Activated naive CD4-positive, alpha-beta T cell (primary cell): ENCODE measurements at places on chromosomes 12 and 14.

GRCh38 chr14:50831726-50832168, 785 bp upstream of the NIN start:
- DNase-seq = no peak

DNA sequence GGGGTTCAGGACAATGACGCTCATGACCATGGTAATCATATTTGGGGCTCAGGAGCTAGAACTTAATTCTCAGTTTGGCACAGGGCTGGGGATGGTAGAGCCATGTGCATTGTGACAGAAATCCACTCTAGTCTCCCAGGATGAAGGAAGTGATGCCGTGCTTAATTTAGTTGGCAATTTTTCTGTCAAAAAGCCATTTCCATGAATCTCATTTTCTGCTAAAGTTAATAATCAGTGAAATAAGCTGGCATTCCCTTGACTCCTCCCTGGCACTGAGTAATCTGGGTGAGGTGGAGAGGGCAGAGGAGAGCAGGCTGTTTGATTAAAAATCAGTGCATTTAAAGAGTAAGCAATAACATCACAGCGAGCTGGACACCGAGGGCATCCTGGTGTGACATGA, 45.0 kb upstream of the GPR68 start:
- DNase-seq = no peak

- no peak for DNase-seq
Observed at GRCh38 chr12:91250273-91250665, 67.7 kb upstream of the DCN start.

GRCh38 chr14:26382901-26383685, 214.7 kb downstream of the NOVA1 start:
- no peak for DNase-seq

DNA sequence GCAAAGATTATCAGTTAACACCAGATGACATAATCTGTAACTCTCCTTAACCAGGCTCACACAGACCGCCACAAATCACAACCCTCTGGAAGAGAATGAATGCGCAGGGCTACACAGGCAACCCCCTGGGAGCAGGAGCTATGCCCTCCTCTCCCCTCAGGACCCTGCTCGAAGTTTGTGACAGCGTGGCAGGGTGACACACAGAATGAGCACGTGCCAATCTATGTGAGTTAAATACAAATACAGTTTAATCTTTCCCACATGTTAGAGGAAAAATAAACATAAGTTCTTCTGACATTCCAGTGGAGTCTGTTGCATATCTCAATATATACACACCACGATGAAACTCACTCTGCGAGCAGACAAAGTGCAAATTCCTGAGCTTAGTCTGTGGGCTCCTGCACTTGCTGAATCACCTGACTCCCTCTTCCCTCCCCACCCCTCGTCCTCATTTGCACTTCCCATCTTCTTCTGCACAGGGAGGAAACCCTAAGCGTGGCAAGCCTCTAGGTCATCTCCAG, 37.6 kb downstream of the BCAT1 start:
- no peak for DNase-seq

GRCh38 chr14:95290871-95291431, 28.8 kb downstream of the CLMN start:
- no peak for DNase-seq

DNA sequence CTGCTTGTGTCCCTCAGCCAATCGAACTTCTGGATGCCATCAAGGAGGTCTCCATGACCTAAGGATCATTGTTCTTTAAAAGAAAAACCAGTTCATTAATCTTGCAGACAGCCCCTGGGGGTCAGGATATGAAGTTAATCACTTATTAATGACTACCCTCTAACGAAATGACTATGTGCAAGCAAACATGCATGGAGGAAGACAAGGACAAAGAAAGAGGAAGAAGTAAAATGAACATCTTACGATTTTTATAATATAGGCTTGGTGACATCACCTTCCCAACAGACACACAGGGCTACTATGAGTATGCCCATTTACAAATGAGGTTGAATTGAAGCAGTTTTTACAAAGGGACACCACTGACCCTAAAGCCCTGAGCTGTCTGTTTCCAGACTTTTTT, 111.1 kb upstream of the AMIGO2 start:
- DNase-seq = no peak

DNA sequence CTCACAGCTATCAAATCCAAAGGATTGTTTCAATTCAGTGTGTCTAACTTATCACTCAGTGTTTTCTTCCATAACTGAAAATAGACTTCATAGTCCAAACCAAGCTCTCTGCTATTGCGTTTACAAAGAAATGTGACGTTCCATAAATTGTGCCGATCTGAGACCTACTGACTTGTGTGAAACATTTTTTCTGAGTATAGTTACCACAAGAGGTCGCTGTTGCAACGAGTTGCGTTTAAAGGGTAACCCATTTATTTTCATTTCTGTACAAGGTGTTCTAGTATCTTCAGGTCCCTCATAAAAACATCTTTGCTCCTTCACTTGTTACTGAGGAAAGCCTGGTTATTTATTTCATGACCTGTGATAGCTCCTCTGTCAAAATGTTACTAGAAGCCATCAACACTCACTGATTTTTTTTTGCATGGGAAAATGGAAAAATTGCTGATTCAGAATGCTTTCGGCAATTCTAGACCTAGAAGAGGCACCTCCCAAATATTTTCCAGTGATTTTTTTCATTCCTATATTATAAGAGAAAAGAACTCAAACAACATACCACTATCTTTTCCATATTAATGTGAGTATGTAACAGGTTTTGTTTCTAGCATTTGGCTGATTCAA, 60.9 kb upstream of the OR4E1 start:
- DNase-seq = no peak

GRCh38 chr14:52948039-52948438, 2.8 kb downstream of the FERMT2 start:
- no peak for DNase-seq

DNA sequence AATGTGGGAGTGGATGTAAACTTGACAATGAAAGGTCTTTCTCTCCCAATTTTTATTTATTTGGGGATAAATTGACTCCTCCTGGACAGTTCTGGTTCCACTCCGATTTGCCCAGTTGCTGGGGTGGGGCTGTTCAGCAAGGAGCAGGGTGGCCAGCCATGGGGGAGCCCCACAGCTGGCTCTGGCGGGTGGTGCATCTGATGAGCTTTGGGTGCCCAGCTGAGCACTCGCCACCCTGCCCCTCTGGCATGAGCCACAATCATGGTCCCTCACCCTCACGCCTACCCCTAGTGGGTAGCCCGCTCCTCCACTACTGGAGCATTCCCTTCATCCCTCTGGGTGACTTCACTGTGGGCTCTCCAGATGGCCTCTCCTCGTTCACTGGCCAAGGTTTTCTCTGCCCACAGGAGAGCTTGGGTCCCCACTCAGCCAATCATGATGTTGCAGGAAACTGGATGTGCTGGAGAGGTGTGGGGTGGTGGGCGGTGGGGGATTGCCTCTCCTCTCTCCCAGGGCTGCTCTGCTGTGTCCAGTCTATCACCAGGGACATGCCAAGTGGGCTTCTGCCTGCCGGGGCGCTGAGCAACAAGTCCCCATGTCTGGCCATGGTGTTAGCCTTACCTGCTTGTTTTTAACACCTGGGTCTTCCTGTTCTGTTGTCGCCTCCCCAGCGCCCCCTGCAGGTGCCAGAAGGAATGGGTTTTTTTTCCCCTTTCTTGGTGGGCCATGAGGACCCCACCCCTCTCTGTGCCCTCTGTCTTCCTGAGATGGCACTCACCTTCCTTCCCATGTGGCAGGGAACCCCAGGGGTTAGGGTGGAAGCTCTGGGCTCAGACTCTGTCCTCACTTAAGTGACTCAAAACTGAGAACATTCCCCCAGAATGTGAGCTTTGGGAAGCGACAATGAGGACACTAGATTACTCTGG, 3.4 kb downstream of the CYP46A1 start:
- DNase-seq = peak; percentile 24

- DNase-seq = no peak
Observed at GRCh38 chr12:110564471-110564991, 18.6 kb downstream of the PPTC7 start.

DNA sequence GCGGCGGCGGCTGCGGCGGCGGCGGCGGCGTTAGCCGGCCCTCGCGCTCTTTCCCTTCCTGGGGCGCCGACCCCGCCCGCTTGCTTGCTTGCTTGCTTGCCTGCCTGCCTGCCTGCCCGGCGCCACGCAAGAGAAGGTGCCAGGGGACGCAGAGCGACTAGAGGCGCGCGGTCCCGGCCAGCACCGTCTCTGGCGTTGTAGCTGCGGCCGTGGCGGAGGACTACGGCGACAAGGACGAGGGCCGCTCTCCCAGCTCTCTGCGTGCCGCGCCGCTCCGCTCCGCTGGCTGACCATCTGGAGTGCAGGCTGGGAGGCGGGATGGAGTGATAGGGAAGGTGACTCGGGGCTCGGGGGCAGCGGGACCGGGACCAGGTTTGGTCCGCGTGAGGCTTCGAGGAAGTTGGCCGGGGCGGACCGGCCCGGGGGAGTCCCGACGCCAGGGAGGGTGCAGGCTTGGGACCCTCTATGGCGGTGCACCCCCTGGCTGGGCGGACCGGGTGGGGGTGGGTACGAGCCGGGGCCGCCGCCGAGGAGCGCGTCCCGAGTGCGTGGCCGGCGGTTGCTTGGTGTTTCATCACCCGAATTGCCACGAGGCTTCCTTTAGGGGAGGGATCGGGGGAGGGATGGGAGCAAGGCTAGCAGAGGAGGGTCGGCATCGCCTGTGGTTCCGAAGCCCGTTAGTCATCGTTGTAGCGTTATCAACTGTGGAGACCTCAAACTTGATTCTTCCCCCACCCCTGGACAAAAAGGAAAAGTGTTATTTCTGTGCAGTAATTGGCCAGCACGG, 471 bp downstream of the XPOT start:
- peak; percentile 63 for DNase-seq

GRCh38 chr12:16636435-16637055, 30.6 kb upstream of the LMO3 start:
- DNase-seq = no peak

DNA sequence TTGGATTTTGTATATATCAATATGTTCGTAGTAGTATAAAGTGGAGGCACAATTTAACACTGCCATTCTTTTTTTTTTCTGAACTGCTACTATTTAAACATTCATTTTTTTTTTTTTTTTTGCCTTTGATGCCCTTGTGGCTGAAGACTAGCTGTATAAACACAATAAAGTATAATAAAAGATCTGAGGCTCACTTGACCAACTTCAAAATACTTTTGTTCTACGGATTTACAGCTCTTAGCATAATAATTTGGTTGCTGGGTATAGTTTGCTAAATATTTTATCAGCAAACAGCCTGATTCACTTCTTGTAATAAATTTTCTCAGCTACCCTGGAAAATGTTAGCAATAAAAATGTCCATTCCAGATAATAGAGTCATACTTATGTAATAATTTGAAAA, 128.3 kb downstream of the KCNC2 start:
- DNase-seq = no peak

DNA sequence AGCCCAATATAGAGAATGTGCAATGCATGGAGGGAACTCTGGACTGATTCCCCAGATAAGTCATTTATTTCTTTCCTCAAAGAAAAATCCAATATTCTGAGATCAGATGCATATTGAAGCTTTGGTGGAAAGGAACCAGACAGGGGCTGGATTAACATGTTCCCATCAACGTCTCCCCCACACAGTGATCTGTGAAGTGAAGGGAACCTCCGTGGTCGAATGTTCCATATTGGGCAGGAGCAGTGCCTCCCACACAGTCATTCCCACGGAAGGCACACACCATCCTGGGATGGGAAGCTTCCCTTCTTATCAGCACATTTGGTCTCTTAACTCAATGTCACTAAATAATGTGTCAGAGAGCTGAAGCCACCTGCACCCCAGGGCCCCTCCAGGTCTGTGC, 247.1 kb downstream of the BCL11B start:
- no peak for DNase-seq

DNA sequence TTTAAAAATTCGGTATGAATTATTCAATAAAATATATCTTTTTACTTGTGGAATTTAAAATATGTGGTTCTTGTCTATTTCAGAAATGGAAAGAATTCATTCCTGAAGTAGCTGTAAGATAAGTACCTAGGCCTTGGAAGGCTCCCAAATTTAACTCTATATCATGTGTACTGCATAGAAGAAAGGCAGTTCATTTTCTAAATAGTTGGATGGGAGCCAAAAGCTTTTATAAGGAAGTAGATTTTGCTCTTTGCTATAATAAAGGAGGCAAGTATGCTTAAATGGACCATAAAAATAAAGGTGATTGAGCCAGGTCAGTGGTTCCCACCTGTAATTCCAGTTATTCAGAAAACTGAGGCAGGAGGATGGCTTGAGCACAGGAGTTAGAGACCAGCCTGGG, 187.5 kb downstream of the ATXN7L3B start:
- DNase-seq = no peak

DNA sequence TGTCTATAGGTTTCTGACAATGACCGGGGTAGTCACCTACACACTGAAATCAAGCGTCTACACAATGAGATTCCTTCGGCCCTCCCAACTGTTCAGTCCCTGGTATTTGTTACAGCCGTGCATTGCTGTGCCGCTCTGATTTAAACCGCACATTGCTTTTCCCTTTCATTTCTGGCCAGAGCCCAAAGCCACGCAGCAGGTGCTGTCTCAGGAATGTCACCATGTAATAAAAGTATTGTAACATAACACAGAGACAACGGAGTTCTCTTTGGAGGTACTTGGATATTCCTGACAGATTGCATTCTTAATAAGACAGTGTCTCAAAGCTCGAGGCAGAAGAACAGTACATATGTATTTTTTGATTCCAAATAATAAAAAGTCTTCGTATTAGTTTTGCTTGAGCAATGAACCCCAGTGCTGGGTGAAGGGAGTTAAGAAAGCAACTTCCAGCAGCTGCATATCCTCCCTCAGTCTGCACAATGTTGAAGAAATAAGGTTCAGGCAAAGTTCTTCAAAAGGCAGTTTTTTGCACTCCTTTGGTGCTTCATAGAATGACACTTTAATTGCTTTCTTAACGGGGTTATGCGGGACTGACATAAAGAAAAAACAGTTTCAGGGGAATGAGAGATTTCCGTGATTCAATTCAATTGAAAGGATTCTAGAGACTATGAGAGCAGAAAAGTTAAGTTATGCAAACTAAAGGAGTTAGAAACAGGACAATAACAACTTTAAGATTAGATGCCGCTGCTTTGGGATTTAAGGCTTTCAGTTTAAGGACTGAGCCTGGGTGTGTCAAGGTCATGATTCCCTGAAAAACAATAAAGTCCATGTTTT, 288.7 kb upstream of the FLRT2 start:
- DNase-seq = no peak

- DNase-seq = no peak
Observed at GRCh38 chr12:30725739-30726138, 29.0 kb downstream of the CAPRIN2 start.

DNA sequence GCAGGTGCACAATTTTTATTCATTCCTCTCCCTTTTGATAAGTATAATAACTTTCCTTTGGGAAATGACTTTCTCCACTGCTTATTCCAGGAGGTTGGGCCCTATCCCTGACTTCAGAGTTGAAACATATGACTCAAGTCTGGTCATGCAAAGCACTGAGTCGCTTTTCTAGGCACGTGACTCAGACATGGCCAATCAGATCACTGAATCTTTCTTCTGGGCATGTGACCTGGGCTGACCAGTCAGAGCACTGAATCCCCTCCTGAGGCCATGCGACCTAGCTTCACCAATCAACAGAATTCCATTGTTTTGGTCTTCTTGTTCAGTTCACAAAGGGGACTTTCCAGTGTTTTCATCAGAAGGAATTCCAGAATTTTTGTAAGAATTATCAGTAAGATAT, 377.1 kb upstream of the KITLG start:
- no peak for DNase-seq

- no peak for DNase-seq
Observed at GRCh38 chr14:88522393-88522792, 32.4 kb downstream of the PTPN21 start.

- DNase-seq = no peak
Observed at GRCh38 chr14:104164512-104164911, 26.1 kb downstream of the KIF26A start.
